Testis (tissue), 5 donors: ENCODE measurements at places on chromosomes 12 and 14. TPM values are rescaled to one million over a fixed set of nuclear protein-coding genes. Genes with fewer than 3 reads are reported as not detected.

SCARB1 gene
- 116 TPM for polyA plus RNA-seq

MIA2 gene
- polyA plus RNA-seq = 25.2 TPM

LRRK2 gene
- 3.4 TPM for polyA plus RNA-seq

LRP1-AS gene
- polyA plus RNA-seq = not detected

ANKRD33 gene
- polyA plus RNA-seq = 0.25 TPM

RAB2B gene
- polyA plus RNA-seq = 36.4 TPM

GRCh38 chr14:33521192-33521591 is 429.7 kb downstream of the EGLN3 start:
- no peak overlapping the region for H3K27ac ChIP-seq
- H3K4me1 ChIP-seq = no peaks in the 10 kb centered on the region
- no peak overlapping the region for H3K4me3 ChIP-seq
- no peaks in the 10 kb centered on the region for H3K36me3 ChIP-seq
- DNase-seq = no peak

DNA sequence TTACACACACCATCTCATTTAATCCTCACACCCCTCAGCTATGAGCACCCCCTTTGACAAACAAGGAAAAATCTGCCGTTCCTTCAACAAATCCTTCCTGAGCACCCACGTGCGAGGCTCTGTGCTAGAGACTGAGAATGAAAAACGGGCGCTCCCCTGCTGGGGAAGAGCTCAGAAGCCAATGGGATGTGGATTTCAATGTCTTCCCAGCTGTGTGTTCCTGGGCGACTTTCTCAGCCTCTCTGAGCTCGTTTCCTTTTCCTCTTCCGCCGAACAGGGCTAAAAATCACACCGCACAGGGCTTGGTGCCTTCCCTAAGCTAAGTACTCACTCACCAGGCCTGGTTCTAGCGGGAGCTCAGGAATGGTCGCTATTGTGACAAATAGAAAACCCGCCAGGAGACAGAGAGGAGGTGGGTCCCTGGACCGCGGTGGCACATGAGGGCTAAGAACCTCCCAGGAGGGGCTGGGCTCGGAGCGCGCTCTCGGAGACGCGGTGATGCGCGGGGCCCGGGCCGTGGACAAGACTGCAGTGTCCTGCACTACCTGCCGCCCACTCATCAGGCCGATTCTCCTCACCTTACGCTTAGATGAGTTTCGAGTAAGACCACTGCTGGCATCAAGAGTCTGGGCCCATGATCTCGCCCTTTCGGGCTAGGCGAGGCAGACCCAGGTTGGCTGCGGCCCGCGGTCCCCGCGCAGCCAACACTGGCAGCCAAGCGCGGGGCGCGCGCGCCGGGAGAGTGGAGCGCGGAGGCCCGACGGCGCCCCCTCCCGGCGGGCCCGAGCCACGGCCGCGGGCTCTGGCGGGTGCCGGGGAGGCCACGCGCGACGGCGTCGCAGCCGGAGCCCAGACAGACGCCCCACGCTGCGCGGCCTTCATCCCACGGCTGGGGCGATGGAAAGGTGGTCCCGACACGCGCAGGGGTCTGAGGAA is 17.0 kb downstream of the ZDHHC22 start:
- peak overlapping the region; percentile 60 for H3K4me3 ChIP-seq
- peaks cover 25% of the 10 kb centered on the region for H3K4me1 ChIP-seq
- peak; percentile 74 for DNase-seq
- H3K27me3 ChIP-seq = no peaks in the 10 kb centered on the region
- no peaks in the 10 kb centered on the region for H3K36me3 ChIP-seq

GRCh38 chr12:10551375-10551774 is 45.7 kb downstream of the EIF2S3B start:
- peak overlapping the region; percentile 19 for H3K4me3 ChIP-seq
- no peaks in the 10 kb centered on the region for H3K36me3 ChIP-seq
- H3K27ac ChIP-seq = no peak overlapping the region
- H3K27me3 ChIP-seq = no peaks in the 10 kb centered on the region
- H3K4me1 ChIP-seq = no peaks in the 10 kb centered on the region

DNA sequence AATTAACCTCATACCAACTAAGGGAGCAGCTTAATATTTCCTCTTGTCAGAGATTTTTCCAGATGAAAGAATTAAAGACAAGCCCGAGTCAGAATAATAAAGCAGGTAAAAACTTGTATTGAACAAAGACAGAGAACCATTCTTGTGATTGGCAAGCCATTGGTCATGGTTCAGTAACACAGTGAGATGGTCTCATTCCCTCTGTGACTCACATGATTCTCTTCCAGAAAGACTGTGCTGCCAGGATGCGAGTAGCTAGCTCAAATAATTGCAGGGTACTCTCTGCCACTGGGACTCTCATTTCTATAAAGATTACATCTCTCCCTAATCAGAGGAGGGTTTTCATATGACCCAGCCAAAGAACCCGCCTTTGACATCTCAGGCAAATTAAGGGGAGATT is 179.4 kb downstream of the PHLDA1 start:
- DNase-seq = no peak
- no peak overlapping the region for H3K27ac ChIP-seq
- H3K36me3 ChIP-seq = no peaks in the 10 kb centered on the region
- H3K27me3 ChIP-seq = no peaks in the 10 kb centered on the region
- no peak overlapping the region for H3K4me3 ChIP-seq

DNA sequence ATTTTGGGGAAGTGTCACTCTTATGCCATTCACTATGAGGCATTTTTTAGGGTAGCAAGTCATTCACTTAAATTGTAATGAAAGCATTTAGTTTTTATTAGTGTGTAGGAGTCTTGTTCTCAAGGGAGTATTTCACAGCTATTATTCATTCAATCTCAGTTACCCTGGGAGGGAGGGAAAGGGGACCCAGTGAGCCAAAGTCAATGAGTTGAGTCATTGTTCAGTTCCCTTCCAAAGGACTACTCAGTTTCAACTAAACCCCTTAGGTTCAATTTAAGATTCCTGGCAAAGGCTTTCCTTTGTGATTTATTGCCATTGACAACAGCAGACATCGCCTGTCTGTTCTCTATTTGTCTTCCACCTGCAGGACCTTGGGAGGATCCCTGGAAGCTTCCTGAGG is 29.3 kb upstream of the RASSF8 start:
- no peaks in the 10 kb centered on the region for H3K36me3 ChIP-seq
- no peak overlapping the region for H3K27ac ChIP-seq
- H3K27me3 ChIP-seq = no peaks in the 10 kb centered on the region
- no peaks in the 10 kb centered on the region for H3K4me1 ChIP-seq
- no peak overlapping the region for H3K4me3 ChIP-seq

GRCh38 chr12:130198026-130198662 is 35.9 kb downstream of the FZD10 start:
- H3K4me1 ChIP-seq = no peaks in the 10 kb centered on the region
- no peak overlapping the region for H3K27ac ChIP-seq
- no peak for DNase-seq
- no peaks in the 10 kb centered on the region for H3K27me3 ChIP-seq

DNA sequence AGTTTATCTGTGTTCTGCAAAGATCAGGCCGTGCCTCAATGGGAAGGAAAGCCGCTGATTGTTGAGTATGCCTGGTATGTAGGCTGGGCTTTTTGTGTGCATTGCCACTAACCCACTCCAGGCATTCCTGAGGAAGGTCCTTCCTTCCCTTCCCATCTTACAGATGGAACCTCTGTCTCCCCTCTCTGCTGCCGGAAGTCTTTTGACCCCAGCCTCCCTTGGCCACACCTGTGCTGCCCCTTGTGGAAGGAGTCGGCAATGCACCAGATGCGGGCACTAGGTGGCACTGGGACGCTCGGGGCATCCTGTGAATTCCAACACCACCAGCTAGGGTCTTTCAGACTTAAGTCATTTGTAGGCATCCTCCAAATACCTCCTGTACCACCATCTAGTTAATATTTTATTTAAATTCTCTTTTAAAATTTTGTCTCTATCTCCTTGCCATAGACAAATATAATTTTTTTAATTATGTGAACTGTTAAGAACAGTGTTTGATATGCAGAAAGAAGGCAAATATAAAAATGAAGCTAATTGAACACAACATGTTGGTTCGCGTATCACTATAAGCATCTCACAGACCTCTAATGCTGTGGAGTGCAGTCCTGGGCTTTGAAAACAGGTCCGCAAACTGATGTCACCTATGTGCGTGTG is 99.6 kb downstream of the RIN3 start:
- no peak overlapping the region for H3K27ac ChIP-seq
- H3K36me3 ChIP-seq = no peaks in the 10 kb centered on the region
- no peaks in the 10 kb centered on the region for H3K4me1 ChIP-seq
- no peak overlapping the region for H3K4me3 ChIP-seq
- H3K27me3 ChIP-seq = no peaks in the 10 kb centered on the region

DNA sequence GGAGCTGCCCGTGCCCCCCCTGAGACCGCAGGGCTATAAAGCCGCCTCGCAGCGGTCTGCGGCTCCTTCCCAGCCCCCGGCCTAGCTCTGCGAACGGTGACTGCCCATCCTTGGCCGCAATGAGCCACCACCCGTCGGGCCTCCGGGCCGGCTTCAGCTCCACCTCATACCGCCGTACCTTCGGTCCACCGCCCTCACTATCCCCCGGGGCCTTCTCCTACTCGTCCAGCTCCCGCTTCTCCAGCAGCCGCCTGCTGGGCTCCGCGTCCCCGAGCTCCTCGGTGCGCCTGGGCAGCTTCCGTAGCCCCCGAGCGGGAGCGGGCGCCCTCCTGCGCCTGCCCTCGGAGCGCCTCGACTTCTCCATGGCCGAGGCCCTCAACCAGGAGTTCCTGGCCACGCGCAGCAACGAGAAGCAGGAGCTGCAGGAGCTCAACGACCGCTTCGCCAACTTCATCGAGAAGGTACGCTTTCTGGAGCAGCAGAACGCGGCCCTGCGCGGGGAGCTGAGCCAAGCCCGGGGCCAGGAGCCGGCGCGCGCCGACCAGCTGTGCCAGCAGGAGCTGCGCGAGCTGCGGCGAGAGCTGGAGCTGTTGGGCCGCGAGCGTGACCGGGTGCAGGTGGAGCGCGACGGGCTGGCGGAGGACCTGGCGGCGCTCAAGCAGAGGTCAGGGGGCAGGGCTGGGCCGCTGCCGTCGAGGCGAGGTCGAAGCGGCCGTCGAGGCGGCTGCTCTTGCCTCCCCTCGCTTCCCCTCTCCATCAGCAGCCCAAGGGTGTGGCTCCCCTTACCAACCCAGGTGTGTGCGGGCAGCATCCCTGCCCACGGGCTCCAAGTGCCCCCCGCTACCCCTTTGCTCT is at the start of gene PRPH:
TSS of gene PRPH (plus strand) at position 66 of the 855 bp plus-strand sequence. CDS start at position 120, 54 bp downstream.
- H3K36me3 ChIP-seq = no peaks in the 10 kb centered on the region
- no peaks in the 10 kb centered on the region for H3K27me3 ChIP-seq
- peak; percentile 17 for DNase-seq
- H3K27ac ChIP-seq = no peak within 1 kb of the TSS
- H3K4me1 ChIP-seq = peaks cover 20% of the 10 kb centered on the region
- peak within 1 kb of the TSS; percentile 38 for H3K4me3 ChIP-seq

GRCh38 chr12:42631513-42631912 is 42.0 kb upstream of the PRICKLE1 start:
- no peaks in the 10 kb centered on the region for H3K36me3 ChIP-seq
- H3K27me3 ChIP-seq = no peaks in the 10 kb centered on the region
- H3K27ac ChIP-seq = no peak overlapping the region
- no peak for DNase-seq

DNA sequence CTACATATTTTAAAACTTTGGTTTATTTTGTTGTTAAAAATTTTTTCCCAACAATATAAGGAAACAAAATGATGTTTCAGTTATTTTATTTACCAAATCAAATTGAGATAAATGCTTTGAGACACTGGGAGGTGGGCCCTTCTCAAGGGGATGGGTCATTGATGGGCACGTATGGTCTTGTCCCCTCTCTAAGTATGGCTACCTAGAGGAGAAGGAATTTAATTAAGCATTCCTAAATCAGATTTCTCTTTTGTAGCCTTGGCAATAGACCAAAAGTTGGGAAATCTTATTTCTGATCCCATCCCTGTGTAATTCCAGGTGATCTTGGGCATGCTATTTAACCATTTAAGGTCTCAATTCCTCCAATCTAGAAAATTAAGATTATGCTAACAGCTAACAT is 79.0 kb downstream of the SCN8A start:
- no peak overlapping the region for H3K4me3 ChIP-seq
- H3K27me3 ChIP-seq = no peaks in the 10 kb centered on the region
- H3K4me1 ChIP-seq = no peaks in the 10 kb centered on the region
- no peaks in the 10 kb centered on the region for H3K36me3 ChIP-seq

- H3K36me3 ChIP-seq = no peaks in the 10 kb centered on the region
- no peaks in the 10 kb centered on the region for H3K27me3 ChIP-seq
- H3K27ac ChIP-seq = no peak overlapping the region
- no peak for DNase-seq
- H3K4me1 ChIP-seq = peaks cover 3% of the 10 kb centered on the region
- H3K4me3 ChIP-seq = no peak overlapping the region
These were observed 42.6 kb upstream of the HIF1A start for GRCh38 chr14:61652526-61653262.

DNA sequence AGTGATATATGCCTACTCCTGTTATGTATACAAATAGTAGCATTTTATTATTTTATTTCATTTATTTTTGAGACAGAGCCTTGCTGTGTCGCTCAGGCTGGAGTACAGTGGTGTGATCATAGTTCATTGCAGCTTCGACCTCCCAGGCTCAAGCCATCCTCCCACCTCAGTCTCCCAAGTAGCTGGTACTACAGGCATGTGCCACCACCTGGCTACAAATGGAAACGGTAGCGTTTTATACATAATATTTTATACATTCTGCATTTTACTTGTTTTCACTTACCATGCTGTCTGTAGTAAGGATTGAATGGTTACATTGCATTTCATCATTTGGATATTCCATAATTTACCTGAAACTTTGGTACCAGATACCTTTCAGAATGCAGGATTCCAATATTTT is 14.1 kb downstream of the C1R start:
- no peak overlapping the region for H3K27ac ChIP-seq
- no peaks in the 10 kb centered on the region for H3K4me1 ChIP-seq
- DNase-seq = no peak

DNA sequence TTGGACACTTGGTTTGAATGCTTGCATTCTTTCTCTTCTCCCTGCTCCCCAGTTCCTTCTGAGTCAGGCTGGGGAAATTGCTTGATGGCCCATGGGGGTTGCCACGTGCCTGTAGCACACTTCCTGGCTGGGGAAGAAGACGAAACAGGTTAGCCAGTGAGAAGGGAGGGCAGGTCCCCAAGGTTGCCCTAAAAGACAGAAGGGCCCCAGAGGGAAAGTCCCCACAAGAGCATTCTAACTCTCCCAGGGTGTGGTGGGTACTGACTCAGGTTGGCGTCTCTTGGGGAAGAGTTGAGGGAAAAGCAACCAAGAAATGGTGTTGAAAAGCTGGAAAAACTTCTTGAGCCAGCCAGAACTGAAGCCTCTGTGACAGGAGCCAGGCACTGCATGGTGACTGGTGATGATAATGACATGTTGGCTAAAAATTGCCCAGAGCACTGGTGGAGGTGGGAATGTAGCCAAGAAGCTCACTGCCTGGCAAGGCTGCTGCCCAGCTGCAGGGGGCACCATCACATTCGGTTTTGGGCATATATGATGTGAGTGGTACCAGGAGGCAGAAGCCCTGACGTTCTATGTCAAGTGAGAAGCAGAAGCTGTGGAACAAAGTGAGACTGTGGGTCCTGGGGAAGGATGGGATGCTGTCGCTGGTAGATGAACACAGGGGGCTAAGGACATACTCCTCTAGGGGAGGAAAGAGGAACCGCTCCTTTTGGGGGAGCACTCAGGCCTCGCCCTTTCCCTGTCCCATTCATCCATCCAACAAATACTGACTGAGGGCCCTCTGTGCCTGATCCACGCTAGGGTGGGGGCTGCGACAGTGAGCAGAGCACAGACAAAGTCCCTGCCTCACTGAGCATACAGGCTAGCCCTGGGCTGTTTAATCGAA is 8.1 kb upstream of the RABGGTA start:
- no peaks in the 10 kb centered on the region for H3K36me3 ChIP-seq
- no peaks in the 10 kb centered on the region for H3K4me1 ChIP-seq
- H3K4me3 ChIP-seq = no peak overlapping the region
- DNase-seq = no peak
- H3K27ac ChIP-seq = no peak overlapping the region
- no peaks in the 10 kb centered on the region for H3K27me3 ChIP-seq

GRCh38 chr12:76259106-76259505 is 89.1 kb downstream of the BBS10 start:
- no peaks in the 10 kb centered on the region for H3K36me3 ChIP-seq
- H3K4me1 ChIP-seq = no peaks in the 10 kb centered on the region
- no peak for DNase-seq
- no peaks in the 10 kb centered on the region for H3K27me3 ChIP-seq
